AG09319 (cell line): ENCODE measurements at places on chromosomes 1 and 21.

DNA sequence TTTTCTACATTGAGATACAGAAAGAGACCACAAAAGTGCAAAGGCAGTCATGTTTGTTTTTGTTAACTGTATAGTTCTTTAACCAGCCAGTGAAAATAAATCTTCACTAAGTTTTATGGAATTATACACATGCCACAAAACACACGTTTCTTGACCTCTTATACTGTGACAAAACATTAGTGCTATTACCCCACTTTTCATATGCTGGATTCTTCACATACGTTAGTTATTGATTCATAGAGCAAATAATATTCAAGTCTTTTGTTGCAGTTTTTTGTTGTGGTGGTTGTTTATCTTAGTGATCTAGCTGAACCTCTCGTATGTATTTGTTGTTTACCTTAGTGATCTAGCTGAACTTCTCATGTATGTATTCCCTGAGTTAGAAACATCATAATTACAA lies 28.0 kb downstream of the LYPLAL1 start:
- no peak for DNase-seq

DNA sequence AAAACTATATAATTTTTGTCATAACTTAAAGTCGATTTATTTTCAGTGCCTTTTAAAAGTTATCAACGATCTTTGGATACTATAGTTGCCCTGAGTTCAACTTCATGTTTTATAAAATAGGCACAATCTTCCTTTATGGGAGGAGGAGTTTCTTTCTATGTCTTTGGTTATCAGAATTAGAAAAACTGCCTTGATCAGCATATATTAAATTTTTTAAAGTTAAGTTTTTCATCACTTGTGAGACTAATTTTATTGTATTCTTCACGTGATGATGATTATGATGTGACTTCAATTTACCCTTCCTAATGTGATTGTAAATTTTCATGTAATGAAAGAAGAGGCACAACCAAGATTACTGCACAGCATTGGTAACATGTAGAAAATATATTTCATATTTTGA lies 58.2 kb upstream of the TMPRSS15 start:
- DNase-seq = no peak

- DNase-seq = no peak
Observed at GRCh38 chr1:181126871-181127587, 38.5 kb downstream of the IER5 start.

- DNase-seq = no peak
Observed at GRCh38 chr1:173445164-173445563, 32.0 kb upstream of the PRDX6 start.

GRCh38 chr1:76125473-76126219 lies 51.1 kb downstream of the ST6GALNAC3 start:
- DNase-seq = no peak
